Mesendoderm (in vitro differentiated cells): ENCODE measurements at places on chromosomes 12 and 14.

DNA sequence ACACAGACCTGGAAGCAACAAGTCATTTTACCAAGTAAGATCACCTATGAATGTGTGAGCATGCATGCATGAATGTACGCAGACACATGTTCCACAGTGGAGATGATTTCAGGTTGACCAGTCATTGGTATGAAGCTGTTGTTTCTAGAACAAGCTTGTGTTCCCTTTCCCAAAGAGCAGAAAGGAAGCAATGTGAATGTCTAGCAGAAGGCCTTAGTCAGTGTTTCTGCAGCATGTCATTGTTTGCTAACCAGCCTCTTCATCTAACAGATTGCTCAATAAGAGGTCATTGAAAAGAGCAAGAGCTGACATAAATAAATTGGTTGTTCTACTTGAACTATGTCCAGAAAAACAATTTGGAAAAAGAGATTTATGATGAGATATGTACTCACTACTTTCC is 191.4 kb downstream of the PLCZ1 start:
- no peak for DNase-seq

DNA sequence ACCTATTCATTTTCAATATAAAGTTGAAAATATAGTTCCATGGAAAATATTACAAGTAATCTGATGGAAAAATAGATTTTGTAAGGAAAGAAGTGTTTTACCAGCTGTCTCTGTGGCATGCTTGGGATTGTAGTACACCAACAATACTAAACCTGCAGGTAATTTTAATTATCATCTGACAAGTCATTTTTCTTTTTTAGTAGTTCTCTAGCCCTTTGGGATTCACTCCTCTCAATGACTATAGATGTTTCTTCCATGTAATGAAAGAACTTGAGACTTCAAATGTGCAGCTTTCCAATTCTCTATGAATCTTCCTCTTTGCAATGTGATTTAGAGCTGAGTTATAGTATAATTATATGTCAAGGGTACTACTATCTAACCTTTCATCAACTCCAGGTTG is 14.7 kb upstream of the LIN7A start:
- no peak for DNase-seq

DNA sequence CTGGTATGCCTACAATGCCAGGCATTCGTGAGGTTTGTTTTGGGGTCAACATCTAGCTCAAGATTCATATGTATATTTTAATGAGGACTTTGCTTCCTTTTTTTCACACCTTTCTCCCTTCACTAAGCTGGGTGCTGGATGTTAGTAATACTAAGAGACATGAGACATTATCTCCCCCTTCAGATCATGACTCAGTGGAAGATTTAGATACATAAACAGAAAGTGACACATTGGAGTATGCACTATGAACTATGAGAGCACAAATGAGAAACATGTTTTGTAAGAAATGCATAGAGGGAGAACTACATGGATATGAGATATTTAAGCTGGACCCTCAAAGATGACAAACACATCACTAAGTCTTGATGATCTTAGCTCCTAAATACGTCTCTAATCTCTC is 286.3 kb downstream of the RPAP3 start:
- peak; percentile 26 for DNase-seq

DNA sequence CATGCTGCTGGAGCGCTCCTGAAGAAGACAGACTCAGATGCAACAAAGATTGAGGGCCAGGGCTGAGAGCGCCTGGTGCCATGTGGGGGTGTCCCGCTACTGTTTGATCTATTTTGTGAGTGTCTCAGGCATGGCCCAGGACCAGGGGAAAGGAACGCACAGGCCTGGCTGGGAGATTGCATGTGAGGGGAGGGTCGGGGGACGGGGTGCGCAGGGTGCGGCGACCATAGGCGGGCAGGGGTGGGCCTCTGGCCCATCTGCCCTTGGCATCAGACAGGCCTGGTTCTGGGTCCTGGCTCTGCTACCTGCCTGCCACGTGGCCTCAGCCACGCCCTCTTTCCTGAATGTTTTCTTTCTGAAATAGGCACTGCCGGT is 47.5 kb downstream of the BEGAIN start:
- DNase-seq, result no peak
